ENCODE measurements at places on chromosomes 13 and 19. TPM values are rescaled to one million over a fixed set of nuclear protein-coding genes. Genes with fewer than 3 reads are reported as not detected.

DNA sequence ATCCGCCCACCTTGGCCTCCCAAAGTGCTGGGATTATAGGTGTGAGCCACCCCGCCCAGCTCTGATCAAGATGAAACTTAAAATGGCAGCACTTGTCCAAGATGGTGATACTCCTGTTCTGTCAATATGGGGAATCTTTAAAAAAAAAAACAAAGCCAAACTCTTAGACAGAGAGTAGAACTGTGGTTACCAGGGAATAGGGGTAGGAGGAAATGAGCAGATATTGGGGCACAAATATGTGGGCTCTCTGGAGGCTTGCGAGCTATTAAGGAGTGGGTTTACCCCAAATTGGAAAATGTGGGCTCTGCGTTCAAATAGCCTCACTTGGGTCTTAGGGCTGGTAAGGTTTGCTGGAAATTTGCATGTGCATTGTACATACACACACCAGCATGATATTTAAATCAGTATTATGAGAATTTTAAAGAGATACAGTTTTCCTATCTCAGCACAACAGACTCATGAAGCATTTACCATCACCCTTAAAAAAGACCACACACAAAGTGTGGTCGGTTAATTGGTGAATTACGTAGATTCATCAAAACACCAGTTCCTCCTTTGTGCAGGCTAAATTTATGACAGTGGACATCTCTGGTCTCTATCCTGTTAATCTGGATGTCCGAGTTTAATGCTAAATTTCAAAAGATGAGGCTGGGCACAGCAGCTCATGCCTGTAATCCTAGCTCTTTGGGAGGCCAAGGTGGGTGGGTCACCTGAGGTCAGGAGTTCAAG, 11.3 kb downstream of the CD70 start:
- DNase-seq, result no peak

DNA sequence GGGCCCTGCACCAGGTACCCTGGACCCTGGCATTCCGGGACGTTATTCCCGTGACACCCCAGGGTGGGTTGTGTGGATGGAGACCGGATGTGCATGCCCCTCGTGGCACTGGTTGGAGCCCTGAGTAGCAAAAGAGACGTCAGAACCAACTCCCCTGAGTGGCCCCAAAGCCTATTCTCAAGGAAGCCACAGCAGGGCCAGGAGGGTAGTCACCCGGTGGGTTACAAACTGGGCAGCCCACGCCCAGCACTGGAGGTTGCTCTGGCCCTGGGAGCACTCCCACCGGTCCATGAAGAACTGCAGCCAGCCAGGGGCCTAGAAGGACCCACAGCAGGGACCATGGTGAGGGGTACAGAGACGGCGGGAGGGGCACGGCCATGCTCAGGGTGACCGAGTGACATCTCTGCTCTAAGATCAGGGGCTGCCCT, 7.5 kb downstream of the KLF16 start:
- DNase-seq, result peak; percentile 37

The MRPL57 gene
- 14.6 TPM for total RNA-seq

The ZNF66 gene
- 4.0 TPM for total RNA-seq

DNA sequence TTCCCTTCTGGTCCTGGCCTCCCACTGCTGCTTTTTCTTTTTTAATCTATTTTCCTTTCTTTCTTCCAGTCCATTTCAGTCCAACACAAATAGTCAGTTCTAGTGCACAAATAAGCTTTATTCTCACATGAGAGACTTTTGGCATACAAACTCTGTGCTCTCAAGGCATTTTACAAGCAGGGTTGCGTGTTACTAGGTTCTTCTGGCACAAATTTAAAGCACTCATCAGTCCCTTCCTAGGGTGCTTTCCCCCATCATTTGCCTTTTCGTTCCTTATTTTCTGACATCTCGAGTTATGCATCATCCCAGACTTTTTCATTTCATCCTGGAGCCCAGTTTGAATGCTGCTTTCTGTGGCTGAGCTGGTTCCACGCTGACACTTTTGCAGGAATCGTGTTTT, 29.8 kb upstream of the IL17D start:
- peak; percentile 15 for DNase-seq

The U2AF1L4 gene
- 7.1 TPM for total RNA-seq

The CLDND2 gene
- total RNA-seq, result 0.36 TPM

GRCh38 chr13:82766732-82767321, 1115.4 kb downstream of the SLITRK1 start:
- no peak for DNase-seq

DNA sequence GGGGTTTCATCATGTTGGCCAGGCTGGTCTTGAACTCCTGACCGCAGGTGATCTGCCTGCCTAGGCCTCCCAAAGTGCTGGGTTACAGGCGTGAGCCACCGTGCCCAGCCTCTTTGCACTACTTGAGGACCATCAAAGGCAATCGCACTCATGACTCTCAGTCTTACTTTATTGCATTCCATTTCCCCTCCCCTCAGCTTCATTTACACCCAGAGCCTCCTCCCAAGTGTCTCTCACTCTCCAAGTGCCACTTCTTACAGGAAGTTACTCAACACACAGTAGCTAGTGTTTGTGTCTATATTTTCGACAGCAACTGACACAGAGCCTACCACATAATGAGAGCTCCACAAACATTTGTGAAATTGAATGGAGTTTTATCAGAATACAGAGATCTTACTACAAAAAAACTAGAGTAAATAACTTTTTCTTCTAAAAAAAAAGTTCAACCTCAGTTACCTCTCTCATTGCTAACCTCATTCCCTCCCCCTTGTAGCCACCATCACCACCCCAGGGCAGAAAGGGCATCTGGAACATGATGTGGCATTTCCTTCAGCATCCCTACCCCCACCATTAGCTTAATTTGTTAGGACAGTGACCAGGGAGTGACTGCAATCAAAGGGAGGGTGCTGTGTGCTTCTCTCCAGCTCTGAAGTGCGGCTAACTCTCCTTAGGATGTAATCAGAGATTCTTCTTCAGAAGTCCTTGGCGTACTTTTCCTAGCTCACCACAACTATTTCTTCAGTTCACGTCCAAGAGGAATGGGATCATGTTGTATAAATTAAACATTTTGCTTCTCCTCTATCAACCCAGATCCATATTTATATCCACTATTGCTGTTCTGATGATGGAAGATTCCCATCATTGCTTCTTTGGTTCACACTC, 17.0 kb upstream of the RUBCNL start:
- no peak for DNase-seq

DNA sequence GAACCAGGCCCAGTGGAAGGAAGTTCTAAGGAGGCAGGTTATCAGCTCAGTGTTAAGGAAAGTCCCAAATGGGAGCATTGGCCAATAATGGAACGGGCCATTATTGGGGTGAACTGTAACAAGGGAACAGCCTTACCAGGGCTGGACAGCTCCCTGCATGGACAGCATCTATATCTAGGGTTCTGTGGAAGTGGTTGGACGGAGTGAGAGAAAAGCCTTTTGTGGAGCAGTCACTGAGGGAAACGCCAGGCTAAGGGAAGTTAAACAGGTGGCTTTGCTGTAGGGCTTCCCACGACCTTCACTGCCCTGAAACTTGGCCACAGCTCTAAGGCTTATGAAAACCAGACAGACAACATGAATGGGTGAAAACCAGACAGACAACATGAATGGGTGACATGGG, 17.0 kb downstream of the POU2F2 start:
- peak; percentile 29 for DNase-seq

DNA sequence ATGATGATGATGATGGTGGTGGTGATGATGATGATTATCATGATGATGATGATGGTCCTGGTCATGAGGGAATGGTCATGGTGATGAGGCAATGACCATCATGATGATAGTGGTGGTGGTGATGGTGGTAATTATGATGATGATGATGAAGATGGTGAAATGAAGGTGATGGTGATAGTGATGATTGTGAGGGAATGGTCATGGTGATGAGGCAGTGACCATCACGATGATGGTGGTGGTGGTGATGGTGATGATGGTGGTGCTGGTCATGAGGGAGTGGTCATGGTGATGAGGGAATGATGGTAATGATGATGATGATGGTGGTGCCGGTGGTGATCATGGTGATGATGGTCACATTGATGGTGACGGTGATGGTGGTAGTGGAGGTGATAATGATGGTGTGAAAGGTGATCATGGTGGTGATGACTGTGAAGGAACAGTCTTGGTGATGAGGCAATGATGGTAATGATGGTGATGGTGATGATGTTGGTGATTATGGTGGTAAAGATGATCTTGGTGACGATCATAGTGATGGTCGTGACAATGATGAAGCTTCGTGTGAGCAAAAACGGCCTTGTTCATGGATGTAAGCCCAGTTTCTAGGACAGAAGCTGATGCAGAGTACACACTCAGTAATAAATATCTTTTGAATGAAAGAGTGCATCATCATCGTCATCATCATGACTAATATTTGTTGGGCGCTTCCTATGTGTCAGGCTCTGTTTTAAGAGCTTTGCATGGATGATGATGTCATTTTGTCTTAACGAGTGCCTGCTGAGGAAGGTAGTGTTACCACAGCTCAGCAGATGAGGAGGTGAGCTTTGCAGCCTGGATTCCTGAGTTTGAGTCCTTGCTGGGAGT, 17.3 kb downstream of the SBK2 start:
- peak; percentile 73 for DNase-seq

GRCh38 chr13:95724252-95724651, 47.3 kb downstream of the DNAJC3 start:
- peak; percentile 7 for DNase-seq

DNA sequence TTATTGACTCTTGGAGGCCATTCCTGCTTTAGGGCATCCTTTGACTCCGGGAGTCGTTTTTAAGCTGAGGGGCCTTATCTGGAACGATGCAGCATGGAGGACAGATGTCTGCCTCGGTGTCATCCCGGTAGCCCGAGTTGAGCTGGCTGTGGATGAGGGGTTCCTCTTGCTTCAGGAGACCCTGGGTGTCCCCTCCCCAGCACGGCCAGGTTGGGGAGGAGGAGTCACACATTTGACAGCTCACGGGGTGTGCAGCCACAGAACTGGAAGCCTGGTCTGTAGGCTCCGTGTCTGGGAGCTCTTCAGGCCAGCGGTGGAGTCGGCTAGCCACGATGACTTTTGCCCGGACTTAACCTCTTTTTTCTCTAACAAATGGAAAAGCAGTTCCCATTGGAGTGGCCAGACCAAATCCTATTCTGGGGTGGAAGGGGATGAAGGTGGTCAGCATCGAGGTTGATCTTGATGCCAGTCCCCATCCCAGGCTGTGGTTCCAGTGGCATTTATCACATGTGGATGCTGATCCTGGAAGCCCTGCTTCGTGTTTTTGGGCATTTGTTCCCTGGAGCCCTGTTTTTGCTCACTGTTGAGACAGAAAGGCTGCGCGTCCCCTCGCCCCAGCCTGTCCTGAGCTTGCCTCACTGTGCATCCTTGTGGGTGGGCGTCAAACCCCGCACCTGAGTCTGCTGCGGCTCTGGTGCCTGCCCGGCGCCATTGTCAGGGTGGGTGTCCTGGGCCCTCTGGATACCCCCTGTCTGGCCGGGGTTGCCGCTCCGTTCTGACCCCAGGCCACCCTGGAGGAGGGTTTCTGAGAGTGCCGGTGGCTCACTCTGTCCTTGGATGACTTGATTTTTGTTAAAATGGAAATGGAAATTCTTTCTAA, 12.0 kb downstream of the TFDP1 start:
- DNase-seq, result no peak

- DNase-seq, result peak; percentile 31
These were observed 28.4 kb downstream of the TMTC4 start for GRCh38 chr13:100646030-100646673.

- peak; percentile 84 for DNase-seq
These were observed 21.5 kb downstream of the EBPL start for GRCh38 chr13:49669735-49670309.

DNA sequence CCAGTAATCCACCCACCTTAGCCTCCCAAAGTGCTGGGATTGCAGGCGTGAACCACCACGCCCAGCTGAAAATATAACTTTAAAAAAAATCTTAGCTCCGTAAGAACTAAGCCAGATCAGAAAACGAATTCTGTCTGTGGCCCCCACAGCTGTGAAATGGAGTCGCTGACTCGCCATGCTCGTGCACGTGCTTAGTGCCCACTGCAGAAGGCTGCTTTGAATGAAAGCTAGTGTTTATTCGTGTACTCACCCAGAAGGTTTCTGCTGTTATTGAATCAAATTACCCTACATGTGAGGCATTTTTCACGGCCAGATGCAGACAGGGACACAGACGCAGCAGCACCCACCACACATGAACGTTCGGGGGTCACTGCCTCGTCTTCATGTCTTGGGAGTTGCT, 61.7 kb upstream of the F7 start:
- no peak for DNase-seq

- DNase-seq, result no peak
These were observed 16.9 kb downstream of the SMARCA4 start for GRCh38 chr19:10977742-10978092.

GRCh38 chr19:6590827-6591319, at the start of gene CD70:
CD70 (minus strand) TSS chr19:6591150; CDS start chr19:6591002, 148 bp downstream.
- no peak for DNase-seq

The SPTBN4 gene
- total RNA-seq, result 3.5 TPM

The CACNG8 gene
- 0.41 TPM for total RNA-seq

The CELF5 gene
- total RNA-seq, result not detected

GRCh38 chr13:71754407-71754974, 112.5 kb downstream of the DACH1 start:
- DNase-seq, result no peak

The ZNF8 gene
- 5.1 TPM for total RNA-seq

DNA sequence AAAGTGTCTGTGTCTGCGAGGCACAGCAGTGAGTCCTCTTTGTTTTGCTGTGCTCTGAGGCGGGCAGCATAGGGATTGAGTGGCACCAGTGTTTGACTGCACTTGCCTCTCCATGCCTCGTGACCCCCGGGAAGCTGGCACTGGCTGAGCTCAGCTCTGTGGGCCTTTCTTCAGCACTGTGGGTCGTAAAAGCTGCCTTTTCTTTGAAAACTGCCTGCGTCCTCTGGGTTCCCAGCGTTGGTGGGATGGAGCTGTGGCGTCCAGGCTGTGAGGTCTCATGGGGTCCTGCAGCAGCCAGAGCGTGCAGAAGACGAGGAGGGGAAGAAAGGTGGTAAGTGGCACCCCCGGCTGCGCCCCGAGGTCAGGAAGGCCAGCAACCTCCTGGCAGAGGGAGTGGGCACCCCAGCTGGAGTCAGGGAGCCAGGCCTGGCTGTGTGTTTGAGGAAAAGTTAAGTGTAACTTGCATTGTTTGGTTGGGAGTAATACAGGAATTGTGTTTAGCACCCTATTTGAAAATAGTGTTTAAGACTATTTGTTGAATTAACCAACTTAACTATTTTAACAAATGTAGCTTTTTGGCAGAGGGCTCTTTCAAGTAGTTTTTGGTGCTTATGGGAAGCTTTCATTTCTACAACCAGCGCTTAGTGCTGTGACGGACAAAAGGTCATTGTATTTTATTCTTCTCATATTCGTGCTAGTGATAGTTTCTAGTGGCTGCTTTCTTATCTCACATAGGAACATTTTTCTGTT, 79.3 kb upstream of the TEX29 start:
- DNase-seq, result no peak
